ENCODE measurements at places on chromosomes 3 and 15.

- DNase-seq: peak; percentile 18
Measured at GRCh38 chr3:18529631-18530030, 104.5 kb upstream of the SATB1 start.

- DNase-seq: no peak
Measured at GRCh38 chr3:38722781-38723568, 73.5 kb upstream of the SCN5A start.

GRCh38 chr3:178270838-178271237, 265.4 kb upstream of the KCNMB2 start:
- DNase-seq: no peak

DNA sequence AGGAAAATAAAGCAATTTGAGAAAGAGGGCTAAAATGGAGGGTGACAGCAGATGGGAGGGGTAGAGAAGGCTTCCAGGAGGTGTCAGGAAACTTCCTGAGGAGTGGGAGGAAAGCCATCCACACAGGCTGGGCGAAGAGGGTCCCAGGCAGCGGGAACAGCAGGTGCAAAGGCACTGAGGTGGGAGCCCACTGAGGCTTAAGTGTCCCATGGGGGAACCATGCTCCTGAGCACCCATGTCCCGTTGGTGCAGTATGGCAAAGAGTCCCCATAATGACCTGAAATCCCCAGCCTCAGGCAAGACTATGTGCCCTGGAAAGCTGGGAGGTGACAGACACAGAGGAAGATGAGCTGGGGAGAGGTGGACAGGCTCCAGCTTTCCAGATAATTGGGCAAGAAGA, 30.0 kb downstream of the CFAP100 start:
- no peak for DNase-seq

DNA sequence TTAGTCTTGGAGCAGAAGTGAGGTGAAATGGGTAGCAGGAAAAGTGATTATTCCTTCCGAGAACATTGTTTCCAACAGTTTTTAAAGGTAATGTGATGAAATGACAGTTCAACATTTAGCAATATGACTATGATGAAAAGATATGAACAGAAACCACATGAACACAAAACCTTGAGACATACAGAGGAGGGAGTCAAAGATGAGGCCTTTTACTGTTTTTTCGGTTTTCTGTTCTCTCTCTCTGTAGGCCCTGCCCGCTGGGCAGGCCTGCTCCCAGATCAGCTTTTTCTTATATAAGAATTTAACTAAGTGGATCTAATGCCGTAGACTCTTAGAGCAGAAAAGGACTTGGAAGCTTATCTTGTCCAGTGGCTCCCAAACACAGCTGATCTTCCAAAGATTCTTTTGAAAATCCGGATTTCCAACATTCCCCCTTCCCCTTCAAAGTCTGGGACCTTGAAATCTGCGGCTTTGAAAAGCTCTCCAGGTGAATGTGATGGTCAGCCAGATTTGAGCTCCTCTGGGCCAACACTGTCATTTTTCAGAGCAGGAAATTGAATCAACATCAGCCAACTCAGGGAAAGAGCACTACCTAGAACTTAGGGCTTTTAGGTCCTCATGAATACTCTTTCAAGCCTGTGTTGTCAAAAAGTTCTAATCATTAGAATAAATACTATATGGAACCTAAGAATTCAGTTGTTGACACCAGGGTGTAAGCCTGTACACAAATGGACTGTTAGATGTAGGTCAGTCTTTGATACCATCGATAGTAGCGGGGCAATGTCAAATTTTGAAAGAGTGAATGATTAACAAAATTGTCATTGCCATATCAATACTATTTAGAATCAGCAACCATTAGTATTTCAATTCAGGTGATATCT, 372.7 kb downstream of the SHQ1 start:
- DNase-seq: no peak

DNA sequence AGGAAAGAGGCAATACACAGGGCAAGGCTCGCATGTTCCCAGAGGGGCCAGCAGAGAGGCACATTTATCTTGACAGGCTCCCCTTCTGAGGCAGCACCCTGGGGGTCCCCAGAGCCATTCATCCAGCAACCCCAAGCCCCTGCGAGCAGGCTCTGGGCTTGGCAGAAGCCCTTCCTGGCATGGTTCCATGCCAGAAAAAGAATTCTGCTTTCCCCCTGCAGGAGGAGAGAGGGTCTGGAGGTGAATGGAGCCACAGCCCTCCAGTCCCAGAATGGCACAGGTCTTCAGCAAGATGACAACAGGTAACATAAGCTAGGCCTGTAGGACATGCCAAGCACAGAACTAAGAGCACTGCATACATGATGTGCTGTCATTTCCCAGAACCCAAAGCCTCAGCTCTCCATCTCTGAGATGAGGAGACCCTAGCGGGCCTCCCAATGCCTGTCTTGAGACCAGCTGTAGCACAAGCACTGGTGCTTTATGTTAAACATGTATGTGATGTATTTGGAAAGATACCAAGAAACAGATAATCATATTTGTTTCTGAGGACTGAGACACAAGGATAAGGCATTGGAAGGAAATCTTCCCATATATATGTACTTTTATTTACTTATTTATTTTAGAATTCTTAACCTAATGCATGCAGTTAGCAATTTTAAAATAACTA, 121.6 kb downstream of the ALDH1A2 start:
- DNase-seq: no peak

- DNase-seq: no peak
Measured at GRCh38 chr3:59425942-59426341, 376.1 kb upstream of the CFAP20DC start.

DNA sequence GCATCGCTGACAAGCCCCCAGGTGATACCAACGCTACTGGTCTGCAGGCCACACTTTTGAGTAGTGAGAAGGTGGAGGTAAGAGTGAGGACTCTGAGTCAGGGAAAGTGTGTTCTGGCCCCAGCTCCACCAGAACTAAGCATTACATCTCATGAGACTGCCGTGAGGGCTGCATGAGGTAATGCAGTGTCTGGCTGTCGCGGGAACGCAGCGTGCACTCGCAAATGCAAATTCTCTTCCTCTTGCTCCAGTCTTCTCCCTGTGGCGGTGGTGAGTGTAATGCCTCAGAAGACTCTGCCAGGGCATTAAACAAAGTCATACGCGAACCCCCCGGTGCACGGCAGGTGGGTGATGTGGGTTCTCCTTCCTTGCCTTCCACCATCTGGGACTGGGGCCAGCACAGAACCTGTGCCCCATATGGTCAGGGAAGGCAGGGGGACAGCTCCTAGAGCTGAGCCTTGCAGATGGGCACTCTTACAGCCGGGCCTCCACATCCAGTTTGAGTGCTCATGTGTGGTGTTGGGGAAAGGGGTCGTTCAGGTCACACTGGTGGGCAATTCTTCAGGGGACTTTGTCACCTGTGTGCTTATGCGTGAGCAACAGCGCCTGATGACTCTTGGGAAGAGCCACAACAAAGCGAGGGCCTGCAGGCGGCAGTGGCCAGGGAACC, 175.8 kb downstream of the XXYLT1 start:
- DNase-seq: no peak

All from femur (tissue), 1 donor.